ENCODE measurements at places on chromosomes 1 and 21. TPM values are rescaled to one million over a fixed set of nuclear protein-coding genes. Genes with fewer than 3 reads are reported as not detected.

- DNase-seq: no peak
- H3K36me3 ChIP-seq: no peaks in the 10 kb centered on the region
- H3K4me1 ChIP-seq: peaks cover 77% of the 10 kb centered on the region
- H3K27me3 ChIP-seq: no peaks in the 10 kb centered on the region
Observed at GRCh38 chr1:214441119-214441518, 110.3 kb downstream of the PTPN14 start.

- H3K4me3 ChIP-seq: no peak overlapping the region
- H3K27ac ChIP-seq: no peak overlapping the region
- DNase-seq: peak; percentile 65
- H3K36me3 ChIP-seq: no peaks in the 10 kb centered on the region
- H3K4me1 ChIP-seq: no peaks in the 10 kb centered on the region
Observed at GRCh38 chr1:42913426-42914091, 45.1 kb downstream of the SLC2A1 start.

- no peaks in the 10 kb centered on the region for H3K27me3 ChIP-seq
- H3K36me3 ChIP-seq: no peaks in the 10 kb centered on the region
- H3K4me3 ChIP-seq: peak within 1 kb of the TSS; percentile 65
- DNase-seq: peak; percentile 96
- H3K4me1 ChIP-seq: no peaks in the 10 kb centered on the region
- H3K27ac ChIP-seq: peak within 1 kb of the TSS; percentile 87
Observed at GRCh38 chr1:27321813-27322568, at the start of gene TMEM222. TSS of gene TMEM222 (plus strand) at chr1:27322163. CDS start at chr1:27322198, 35 bp downstream.

DNA sequence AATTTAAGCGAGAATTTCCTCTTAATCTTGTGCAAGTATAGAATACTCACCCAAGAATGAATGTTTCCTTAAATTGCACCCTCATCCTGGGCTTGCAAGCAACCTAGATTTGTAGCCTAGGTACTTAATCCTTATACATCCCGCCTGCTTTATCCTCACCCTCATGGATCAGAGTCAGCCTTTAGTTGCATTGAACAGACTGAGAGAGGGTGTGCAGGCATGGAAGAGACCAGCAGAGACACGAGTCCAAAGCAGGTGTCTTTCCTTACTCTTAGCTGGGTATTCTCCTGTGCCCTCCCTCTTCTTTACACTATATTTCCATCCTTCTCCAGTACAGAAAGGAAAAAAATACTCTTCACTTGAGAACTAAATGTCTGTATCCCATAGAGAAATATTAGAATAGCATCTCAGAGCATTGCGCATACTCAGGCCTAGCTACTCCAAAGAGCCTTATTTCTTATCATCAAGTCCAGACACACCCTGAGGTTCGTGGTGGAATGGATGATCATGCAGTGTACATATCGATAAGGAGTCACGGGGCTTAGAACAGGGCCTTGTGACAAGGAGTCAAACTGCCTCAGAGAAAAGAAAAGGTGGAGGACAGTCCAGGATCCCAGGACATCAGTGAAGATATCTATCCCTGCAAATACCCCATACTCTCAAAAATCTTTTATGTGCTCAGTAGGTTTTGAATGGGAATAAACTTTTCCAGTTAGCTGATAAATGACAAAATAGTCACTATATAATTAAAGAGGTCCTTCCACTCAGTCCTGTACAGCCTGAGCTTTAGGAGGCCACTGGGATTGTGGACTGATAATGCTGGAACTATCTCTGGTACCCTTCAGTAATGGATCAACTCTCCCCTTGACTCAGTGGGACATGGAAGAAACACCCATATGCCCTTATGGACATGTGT, 297.9 kb downstream of the GRIK1 start:
- no peaks in the 10 kb centered on the region for H3K27me3 ChIP-seq
- no peak overlapping the region for H3K4me3 ChIP-seq
- H3K36me3 ChIP-seq: no peaks in the 10 kb centered on the region
- peaks cover 23% of the 10 kb centered on the region for H3K4me1 ChIP-seq

DNA sequence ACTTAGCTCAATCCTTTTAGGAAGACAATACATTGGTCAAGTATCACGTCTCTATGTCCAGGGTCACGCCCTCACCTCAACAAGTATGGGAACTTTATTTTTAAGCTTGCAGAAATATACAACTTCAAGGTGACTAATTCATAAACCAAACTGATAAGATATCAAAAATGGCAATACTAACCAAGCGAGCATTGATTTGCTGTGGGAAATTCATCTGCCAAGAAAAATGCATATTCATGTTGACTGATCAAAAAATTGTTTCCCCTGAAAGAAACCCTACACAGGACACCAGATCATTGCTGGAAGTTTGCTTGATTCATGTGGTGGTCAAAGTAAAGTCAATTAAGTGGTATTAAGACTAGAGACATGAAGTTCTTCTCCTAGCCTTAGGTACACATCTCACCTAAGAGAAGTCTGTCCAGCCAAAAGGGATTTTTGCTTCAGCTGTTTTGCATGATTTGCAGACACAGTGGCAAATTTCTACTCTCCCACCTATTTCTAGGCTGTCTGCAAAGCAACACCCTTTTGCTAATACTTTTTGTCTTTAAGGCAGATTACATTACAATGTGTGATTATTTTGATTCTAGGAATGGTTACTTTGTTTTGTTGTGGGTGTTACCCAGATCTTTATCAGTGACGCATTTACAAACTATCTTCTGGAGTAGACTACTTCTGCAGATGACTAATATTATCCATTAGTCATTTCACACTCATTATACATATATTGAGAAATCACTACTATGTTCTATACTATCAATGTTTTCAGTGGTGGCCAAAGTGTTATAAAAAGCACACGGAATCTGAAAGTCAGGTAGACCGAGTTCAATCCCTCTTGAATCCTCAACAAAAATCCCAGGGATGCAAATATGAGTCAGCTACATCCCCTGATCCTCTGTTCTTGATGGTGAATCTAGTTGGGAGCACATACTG, 12.4 kb downstream of the SAMSN1 start:
- no peaks in the 10 kb centered on the region for H3K4me1 ChIP-seq
- H3K36me3 ChIP-seq: no peaks in the 10 kb centered on the region
- H3K4me3 ChIP-seq: no peak overlapping the region
- H3K27ac ChIP-seq: no peak overlapping the region
- no peaks in the 10 kb centered on the region for H3K27me3 ChIP-seq

DNA sequence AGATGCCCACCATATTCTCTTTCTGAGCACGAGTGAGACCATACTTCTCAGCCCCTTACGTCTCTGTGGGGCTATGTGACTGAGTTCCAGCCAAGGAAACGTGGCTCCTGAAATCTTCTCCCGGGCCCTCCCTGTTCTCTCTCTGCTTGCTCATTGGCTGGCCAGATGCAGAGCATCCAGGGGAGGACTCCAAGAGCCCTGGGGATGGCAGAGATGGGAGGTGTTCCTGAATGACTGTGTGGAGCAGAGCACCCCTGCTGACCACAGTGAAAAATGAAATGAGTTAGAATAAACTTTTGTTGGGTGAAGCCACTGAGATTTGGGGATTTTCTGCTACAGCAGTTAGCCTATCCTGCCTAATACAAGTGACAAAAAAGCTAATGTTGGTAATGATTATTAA, 23.8 kb downstream of the KIAA0040 start:
- H3K27me3 ChIP-seq: no peaks in the 10 kb centered on the region
- no peak for DNase-seq
- no peaks in the 10 kb centered on the region for H3K4me1 ChIP-seq
- H3K36me3 ChIP-seq: no peaks in the 10 kb centered on the region
- no peak overlapping the region for H3K27ac ChIP-seq
- no peak overlapping the region for H3K4me3 ChIP-seq

GRCh38 chr1:60031146-60031545, 42.4 kb downstream of the C1orf87 start:
- no peak for DNase-seq
- no peaks in the 10 kb centered on the region for H3K36me3 ChIP-seq
- no peak overlapping the region for H3K4me3 ChIP-seq
- no peak overlapping the region for H3K27ac ChIP-seq

GRCh38 chr1:114350731-114351445, 160.1 kb downstream of the TRIM33 start:
- DNase-seq: no peak
- no peak overlapping the region for H3K27ac ChIP-seq
- no peaks in the 10 kb centered on the region for H3K4me1 ChIP-seq
- no peak overlapping the region for H3K4me3 ChIP-seq
- H3K36me3 ChIP-seq: no peaks in the 10 kb centered on the region
- H3K27me3 ChIP-seq: no peaks in the 10 kb centered on the region

DNA sequence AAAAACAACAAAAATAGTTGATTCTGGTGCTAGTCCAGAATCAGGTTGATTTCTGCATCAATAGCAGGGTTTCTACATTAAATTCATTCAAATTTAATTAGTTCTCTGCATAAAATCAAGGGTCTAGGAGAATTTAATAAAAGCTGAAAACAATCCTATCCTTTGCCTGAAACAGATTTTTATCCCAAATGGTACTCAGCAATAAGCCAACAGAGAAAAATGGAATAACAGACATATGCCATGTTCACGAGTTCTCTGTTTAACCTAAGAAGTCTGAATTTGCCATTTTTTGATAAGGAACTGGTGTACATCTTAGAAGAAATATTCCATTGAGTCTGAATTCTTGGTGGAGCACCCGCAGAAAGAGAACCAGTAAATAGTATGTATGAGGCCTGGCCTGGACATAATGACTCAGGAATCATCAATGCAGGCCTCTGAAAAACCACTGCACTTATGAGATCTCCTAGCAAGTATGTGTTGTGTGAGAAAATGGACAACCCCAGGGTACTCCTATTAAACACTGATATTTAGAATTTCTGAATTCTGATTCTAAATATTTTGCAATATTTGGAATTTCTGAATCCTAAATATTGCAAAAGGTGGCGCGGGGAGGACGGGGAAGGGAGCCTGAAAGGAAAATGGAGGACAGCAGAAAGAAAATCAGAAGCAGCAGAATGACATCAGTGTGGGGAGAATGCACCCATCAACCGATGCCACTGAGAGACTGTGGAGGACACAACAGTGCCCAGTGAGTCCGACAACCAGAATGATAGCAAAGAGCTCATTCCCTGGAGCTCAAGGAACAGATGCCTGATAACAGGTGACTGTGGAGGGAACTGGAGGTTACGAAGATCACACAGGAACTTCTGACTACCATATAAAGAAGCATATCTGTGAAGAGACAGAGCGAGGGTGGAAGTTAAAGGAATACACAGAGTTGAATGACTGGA, 97.6 kb downstream of the APP start:
- H3K27ac ChIP-seq: no peak overlapping the region
- DNase-seq: no peak
- peaks cover 11% of the 10 kb centered on the region for H3K4me1 ChIP-seq
- H3K4me3 ChIP-seq: no peak overlapping the region

DNA sequence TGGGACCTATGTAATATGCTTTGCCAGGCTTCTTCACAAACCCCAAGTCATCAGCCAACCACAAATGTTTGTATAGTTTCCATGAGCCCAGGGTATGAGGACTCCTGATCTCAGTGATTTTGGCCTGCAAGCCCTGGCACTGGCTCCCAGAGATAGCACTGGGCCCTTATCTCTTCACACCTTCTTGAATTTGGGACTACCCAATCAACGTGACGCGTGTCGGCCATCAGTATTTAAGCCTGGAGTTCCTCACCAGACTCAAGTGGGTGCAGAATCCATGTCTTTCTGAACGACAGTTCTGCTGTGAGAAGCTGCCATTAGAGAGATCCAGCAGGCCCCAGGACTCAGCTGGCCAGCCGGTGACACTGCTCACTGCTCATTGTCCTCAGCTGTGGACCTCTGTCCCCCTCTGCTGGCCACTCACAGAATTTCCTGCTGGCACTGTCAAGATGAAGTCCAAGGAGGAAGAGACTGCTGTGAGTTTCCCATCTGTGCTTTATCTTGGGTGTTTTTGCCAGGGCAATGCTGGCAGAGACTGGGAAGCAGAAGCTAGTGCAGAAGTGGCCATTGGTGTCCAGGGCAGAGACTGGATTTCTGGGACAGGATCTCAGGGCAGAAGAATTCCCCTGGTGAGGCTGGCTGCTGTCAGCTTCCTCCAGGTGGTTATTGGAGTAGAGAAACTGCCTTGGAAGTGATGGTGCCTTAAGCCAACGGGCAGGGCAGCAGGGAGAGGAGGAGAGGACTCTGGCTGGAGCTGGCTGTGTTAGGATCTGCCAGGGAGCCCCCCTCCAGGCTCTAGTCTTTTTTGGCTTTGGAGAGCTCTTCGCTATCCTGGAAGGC, 28.4 kb downstream of the TMCC2 start:
- H3K27ac ChIP-seq: no peak overlapping the region
- H3K4me3 ChIP-seq: no peak overlapping the region
- no peaks in the 10 kb centered on the region for H3K27me3 ChIP-seq
- no peaks in the 10 kb centered on the region for H3K36me3 ChIP-seq
- peak; percentile 90 for DNase-seq
- no peaks in the 10 kb centered on the region for H3K4me1 ChIP-seq

DNA sequence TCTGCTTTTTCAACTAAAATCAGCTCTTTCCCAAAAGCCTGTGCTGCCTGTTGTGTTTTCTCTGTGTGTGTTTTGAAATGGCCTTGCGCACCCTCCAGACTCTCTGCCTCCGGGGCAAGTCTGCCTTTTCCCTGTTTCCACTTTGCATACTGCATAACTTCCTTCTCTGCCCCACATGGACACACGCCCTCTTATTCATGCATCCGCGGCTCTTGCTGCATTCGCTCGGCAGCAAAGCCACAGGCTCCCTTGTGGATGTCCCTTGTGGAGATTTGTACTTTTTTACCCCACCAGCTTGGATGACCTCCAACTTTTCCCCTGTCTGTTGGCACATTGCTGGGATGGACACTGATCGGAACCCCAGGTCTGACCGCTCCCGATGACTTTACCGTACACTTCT, 147.6 kb downstream of the ADSS2 start:
- H3K27me3 ChIP-seq: no peaks in the 10 kb centered on the region
- peaks cover 20% of the 10 kb centered on the region for H3K4me1 ChIP-seq
- no peaks in the 10 kb centered on the region for H3K36me3 ChIP-seq
- peak overlapping the region; percentile 4 for H3K27ac ChIP-seq
- H3K4me3 ChIP-seq: no peak overlapping the region

Gene CHML
- 27.0 TPM for total RNA-seq

Gene TENT5C
- 19.8 TPM for total RNA-seq

Gene EFNA3
- total RNA-seq: 3.4 TPM

Gene PLPPR4
- total RNA-seq: not detected

Gene ANGPTL3
- total RNA-seq: 0.77 TPM

Gene WNT2B
- 0.46 TPM for total RNA-seq
